Pons (tissue), 1 donor: ENCODE measurements at places on chromosomes 7 and 10.

GRCh38 chr7:102926783-102927140 lies 14.0 kb downstream of the LRRC17 start:
- DNase-seq = no peak

- no peak for DNase-seq
Observed at GRCh38 chr7:100687751-100688300, 6.2 kb downstream of the GIGYF1 start.

GRCh38 chr7:3076700-3077099 lies 33.0 kb upstream of the CARD11 start:
- DNase-seq = no peak

DNA sequence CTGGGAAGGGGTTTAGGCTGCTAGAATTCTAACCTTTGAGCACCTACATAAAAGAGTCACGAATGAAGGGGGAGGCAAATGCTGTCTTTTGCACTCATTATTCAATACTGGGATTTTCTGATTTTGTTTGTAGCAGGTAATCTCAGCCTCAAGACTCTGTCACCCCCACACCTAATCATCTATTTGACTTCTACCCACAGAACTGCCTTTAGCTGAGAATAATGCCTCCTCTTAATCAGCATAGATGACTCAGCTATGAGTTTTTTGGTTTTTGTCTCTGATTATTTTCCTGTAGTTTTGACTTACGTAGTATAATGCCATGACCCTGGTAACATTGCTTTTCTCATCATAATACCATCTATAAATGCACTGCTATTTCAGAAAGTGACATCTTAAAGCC lies 42.7 kb upstream of the CACNB2 start:
- DNase-seq = no peak

DNA sequence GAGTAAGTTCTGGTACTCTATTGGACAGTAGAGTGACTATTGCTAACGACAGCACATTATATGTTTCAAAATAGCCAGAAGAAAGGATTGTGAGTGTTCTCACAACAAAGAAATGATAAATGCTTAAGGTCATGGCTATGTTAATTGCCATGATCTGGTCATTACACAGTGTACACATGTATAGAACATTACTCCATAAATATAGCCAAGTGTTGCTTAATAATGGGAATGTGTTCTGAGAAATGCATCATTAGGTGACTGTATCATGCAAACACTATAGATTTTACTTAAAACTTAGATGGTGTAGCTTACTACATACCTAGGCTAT lies 19.6 kb downstream of the EPC1 start:
- DNase-seq = no peak

DNA sequence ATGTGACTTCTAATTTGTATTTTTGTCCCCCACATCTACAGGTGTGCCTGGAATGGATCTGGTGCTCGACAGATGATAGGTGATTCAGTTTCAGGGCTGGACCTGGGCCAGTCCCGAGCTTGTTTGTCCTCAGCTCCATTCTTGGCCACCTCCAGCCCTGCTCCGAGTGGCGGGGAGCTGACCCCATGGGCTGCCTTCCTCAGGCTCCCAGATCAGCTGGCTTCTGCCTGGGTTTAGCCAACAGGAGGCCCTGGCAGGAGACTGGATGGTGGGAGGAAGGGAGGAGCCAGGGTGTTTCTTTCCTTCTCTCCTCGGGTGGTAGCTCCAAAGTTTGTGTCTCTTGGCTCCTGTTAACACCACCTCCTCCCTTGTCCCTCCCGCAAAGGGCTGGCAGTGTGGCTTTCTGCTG lies 75.2 kb downstream of the CDH23 start:
- DNase-seq = no peak

DNA sequence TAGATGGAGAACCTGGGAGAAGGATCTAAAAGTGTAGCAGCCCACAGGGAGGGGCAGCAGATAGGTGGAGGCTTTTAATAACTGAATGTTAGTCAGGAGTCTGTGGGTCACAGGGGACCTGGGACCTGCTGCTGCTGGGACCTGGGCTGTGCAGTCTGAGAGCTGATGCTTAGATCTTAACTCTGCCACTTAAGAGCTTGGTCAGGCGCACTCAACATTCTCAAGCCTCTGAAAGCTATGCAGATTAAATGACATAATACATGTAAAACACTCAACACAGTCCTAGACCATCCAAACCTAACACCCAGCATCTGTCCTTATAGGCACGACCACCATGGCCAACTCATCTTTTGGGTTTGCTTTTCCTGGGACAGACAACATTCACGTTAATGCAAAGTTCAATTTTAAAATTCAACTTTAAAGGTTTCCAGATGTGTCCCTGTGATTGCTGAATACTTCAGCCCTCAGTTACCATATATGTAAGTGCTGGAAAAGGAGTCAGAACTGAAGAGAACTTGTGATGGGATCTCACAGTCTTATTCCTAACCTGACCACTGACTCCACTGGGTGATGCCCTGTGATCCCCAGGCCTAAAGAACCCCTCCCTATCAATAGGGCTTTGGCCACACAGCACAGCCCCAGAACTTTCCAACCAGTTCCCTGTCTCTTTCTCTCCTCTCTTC lies 321.0 kb downstream of the PLXNA4 start:
- no peak for DNase-seq
